ENCODE measurements at places on chromosomes 4 and X.

GRCh38 chr4:185730849-185731608 lies 81.0 kb downstream of the SORBS2 start:
- DNase-seq, result no peak

DNA sequence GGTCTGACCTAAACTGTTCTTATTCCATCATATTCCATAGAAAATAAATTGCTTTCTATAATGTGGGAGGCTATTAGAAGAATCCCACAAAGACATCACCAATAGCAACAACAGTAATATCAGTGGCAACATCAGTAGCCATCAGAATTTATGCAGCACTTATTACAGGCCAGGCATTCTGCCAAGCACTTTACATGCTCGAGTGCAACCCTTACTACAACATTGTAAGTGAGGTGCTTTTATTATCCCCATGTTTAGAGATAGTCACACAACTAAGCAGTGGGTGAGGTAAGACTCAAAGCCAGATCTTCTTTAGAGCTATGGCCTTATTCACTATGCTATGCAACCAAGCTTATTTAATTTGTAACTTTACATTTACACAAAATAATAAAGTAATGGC lies 317.1 kb upstream of the BMP3 start:
- DNase-seq, result no peak

- DNase-seq, result no peak
Measured at GRCh38 chr4:28427306-28428085, 1566.9 kb downstream of the STIM2 start.

DNA sequence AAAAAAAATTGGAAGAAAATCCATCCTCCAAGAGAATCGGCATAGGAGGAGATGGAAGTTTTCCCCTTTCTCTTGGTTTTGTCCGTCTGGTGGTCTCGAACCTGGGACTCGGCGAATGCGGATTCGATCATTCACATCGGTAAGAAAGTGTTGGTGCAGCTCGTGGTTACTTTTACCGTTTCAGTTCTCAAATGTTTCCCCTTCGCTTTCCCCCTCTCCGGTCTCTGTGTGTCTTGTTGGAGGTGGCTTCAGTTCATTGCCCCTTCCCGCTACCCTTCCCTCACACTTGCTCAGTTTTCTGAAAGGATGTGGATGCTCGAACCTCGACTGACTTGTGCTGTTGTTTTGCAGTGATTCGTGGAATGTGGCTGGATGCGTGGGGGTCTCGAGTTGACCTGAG lies 840 bp downstream of the GRID2 start:
- no peak for DNase-seq

DNA sequence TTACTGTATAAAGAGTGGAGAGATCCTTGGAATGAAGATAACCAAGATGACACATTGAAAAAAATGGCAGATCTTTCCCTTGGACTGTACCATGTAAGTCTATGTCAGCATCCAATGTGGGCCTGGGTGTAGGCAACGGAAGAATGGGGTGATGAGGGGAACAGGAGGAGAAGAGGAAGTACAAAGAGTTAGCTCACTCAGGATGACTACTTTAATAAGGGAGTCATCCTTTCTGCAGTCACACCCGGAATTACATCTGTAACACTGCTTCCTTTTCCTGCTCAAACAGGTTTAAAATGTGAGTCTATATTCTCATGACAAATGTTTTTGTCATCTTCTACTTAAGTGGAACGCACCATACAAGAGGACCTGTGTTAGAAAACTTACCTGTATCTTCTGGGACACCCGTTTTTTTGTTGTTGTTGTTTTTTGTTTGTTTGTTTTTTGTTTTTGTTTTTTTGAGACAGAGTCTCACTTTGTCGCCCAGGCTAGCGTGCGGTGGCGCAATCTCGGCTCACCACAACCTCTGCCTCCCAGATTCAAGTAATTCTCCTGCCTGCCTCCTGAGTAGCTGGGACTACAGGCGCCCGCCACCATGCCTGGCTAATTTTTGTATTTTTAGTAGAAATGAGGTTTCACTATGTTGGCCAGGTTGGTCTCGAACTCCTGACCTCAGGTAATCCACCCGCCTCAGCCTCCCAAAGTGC lies 18.0 kb downstream of the HPSE start:
- DNase-seq, result no peak

DNA sequence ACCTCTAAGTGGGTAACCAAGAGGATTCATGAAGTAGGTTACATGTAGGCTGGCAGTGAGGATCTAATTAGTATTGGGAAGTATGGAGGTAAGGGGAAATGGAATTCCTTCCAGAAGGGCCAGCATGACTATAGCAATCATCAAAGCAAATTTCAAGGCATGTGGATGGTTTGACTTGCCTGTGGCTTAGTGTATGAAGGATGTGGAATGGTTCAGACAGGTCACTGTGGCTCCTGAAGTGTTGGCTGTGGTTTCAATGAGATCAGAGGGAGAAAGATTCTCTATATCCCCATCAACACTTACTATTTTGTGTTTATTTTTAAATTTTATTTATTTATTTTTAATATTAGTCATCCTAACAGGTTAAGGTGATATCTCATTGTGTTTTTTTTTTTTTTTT lies 121.6 kb upstream of the TBC1D9 start:
- no peak for DNase-seq

DNA sequence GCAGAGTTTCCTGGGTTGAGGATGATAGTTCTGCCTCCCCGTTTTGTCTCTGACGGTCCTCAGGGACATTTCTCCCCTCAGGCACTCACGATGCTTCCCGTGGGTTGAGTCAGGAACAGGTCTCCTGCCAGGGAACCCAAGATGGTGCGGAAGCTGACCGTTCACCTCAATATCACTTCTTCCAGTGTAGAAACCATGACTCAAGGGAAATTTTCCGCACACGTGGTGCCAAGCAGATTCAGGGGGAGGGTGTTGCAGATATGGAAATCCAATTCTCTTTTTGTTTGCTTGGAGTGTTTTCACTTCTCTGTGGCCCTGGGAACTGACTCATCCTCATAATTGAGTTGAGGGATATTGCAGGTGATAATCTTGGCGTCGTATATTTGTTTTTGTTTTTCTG lies 46.7 kb downstream of the CXorf49B start:
- no peak for DNase-seq

- no peak for DNase-seq
Measured at GRCh38 chr4:116515959-116516358, 569.4 kb downstream of the TRAM1L1 start.

GRCh38 chr4:189548484-189549125 lies 392.1 kb upstream of the FRG1 start:
- no peak for DNase-seq

DNA sequence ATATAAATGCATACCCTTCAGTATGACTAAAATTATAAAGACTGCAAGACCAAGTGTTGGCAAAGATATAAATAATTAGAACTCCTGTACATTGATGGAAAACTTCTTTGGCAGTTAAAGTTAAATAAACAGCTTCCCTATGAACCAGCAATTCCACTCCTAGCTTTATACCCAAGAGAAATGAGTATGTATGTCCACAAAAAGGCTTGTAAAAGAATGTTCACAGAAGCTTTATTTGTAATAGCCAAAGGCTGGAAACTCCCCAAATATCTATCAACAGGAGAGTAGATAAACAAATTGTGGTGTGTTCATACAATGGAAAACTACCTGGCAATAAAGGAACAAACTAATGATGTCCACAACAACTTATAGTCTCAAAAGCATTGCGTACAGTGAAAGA lies 184.8 kb downstream of the AMELX start:
- no peak for DNase-seq

- no peak for DNase-seq
Measured at GRCh38 chr4:48958582-48958981, 27.5 kb upstream of the CWH43 start.

- no peak for DNase-seq
Measured at GRCh38 chrX:133627673-133628072, 212.4 kb upstream of the GPC4 start.

- DNase-seq, result no peak
Measured at GRCh38 chr4:73944061-73944875, 37.6 kb downstream of the PF4 start.

GRCh38 chrX:48665991-48666390 lies 17.6 kb upstream of the WAS start:
- no peak for DNase-seq

DNA sequence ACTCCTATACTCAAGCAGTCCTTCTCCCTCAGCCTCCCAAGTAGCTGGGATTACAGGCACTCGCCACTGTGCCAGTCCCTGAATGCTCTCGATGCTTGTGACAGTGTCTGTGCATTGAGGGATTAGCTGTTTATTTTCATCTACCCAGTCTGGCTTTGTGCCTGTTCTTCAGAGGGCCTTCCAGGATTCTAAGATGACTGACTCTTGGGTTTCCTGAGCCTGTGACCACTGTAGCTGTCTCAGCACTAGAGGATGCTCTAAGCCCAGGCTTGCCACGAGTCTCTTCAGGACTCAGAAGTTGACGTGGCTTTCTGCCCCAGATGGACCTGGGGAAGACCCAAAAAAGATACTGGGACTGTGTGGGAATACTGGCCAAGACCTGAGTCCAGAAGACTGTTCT lies 201.4 kb downstream of the ARHGAP10 start:
- DNase-seq, result no peak

- DNase-seq, result no peak
Measured at GRCh38 chrX:154142950-154143745, 895 bp upstream of the OPN1LW start.

GRCh38 chr4:146916479-146917076 lies 29.1 kb downstream of the TTC29 start:
- no peak for DNase-seq

DNA sequence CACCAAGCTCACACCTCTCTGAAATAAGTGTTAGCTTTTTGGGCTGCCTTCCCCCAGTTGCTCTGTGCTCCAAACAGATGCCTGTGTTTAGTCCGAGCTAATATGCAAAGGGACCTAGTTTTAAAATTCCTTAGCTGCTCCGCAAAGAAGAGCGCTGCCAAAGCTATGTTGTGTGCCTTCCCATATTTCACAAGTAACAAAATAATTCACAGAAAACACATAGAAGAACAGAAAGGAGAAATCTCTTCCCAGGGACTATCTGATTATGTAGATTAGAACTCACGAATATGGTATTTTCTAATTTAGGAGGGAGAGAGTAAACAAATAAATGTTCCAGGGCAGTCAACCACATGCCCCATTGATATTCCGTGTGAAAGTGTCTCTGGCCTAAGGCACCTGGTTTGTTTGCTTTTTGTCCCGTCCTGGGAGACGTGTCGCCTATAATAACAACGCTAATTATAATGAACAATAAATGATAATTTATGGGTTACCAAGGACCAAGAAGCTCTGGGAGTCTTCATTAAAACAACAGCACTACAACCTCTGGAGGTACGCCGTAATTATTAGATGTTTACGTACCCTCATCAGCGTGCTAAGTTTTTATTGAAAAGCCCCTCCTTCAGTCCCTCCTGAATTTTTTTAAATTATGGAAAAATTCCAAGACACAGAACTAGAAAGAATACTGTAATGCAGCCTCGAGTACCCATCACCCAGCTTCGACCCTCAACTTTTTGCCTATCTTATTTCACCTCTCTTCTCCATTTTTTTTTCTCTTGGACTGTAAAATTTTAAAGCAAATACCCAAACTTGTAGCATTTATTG lies 1.2 kb upstream of the CCNG2 start:
- no peak for DNase-seq

GRCh38 chrX:41276661-41277506 lies 57.1 kb upstream of the DDX3X start:
- DNase-seq, result no peak

DNA sequence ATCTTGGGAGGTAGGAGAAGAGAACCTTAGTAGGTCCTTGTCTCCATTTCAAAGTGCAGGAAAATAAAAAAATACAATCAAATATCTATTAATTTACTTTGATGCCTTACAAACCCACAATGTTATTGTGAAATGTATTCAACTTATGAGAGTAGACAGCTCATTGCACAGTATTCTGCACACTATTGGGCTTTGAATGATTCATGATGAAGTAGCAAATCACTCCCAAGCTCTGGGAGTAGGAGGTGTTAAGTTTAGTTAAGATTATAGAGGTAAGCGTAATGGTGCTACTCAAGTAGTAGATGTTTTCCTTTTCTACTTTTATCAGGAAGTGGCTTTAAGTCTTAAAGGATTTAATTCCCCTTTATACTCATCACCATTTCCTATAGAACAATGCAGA lies 32.8 kb upstream of the TMPRSS11A start:
- no peak for DNase-seq

GRCh38 chr4:95319169-95319568 lies 229.6 kb downstream of the UNC5C start:
- DNase-seq, result no peak

GRCh38 chr4:150395872-150396271 lies 186.1 kb upstream of the MAB21L2 start:
- no peak for DNase-seq

DNA sequence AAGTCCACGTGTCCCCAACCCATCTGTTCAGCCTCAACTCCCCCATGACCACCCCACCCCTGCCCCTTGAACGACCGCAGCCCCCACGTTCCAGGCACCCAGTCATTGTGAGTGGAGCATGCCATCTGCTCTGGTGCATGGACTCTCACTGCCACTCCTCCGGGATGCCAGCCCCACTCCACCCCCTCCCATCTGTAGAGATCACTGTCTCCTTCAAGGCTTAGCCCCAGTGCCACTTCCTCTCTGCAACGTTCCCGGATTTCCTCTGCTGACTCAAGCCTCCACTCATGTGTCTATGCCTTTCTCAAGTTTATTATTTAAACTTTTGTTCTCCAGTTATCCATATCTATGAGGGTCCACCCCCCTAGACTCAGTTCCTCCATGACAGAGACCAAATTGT lies 54.0 kb downstream of the MAML3 start:
- DNase-seq, result no peak

- DNase-seq, result no peak
Measured at GRCh38 chrX:17372052-17372451, 2.9 kb upstream of the NHS start.

DNA sequence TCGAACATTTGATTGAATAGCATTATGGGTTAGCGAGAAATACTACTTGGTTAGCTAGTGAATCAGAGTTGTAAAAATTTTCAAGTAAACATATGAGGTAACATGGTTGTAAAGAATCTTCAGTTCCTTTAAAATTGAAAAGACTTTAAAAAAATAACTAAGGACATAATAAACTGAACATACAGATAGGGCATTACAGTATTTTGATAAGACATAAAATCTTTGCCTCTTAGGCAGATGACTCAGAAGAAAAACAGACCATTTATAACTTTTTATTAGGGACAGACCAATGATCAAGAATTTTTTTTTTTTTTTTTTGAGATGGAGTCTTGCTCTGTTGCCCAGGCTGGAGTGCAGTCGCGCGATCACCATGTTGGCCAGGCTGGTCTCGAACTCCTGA lies 43.1 kb downstream of the PNMA5 start:
- no peak for DNase-seq
